ENCODE measurements at places on chromosomes 1 and 21.

GRCh38 chr21:27673581-27673980 lies 706.7 kb upstream of the ADAMTS5 start:
- DNase-seq: no peak

DNA sequence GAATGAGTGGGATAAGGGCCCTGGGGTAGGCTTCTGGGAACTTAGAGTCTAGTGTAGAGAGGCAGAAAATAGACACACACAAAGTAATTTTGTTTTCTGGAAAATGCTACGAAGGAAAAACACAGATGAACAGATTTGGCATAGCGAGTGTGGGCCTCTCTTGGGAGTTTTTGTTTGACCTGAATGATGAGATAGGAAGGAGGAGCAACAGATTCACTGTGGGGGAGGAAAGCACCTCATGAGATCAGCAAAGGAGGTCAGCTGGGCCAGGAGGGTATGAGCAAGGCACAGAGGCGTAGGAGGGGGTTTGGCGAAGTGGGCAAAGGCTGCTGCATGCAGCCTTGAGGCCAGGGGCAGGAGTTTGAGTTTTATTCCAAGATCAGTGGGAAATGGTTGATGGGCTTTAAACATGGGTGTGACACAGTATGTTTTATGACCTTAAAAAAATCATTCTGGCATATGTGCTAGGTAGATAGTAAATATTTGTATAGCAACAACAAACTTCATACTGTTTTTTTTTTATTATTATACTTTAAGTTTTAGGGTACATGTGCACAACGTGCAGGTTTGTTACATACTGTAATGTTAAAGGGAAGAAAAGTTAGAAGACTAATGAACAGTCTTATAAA lies 57.9 kb downstream of the FGGY start:
- no peak for DNase-seq

GRCh38 chr21:36337099-36337509 lies 17.1 kb downstream of the MORC3 start:
- no peak for DNase-seq

DNA sequence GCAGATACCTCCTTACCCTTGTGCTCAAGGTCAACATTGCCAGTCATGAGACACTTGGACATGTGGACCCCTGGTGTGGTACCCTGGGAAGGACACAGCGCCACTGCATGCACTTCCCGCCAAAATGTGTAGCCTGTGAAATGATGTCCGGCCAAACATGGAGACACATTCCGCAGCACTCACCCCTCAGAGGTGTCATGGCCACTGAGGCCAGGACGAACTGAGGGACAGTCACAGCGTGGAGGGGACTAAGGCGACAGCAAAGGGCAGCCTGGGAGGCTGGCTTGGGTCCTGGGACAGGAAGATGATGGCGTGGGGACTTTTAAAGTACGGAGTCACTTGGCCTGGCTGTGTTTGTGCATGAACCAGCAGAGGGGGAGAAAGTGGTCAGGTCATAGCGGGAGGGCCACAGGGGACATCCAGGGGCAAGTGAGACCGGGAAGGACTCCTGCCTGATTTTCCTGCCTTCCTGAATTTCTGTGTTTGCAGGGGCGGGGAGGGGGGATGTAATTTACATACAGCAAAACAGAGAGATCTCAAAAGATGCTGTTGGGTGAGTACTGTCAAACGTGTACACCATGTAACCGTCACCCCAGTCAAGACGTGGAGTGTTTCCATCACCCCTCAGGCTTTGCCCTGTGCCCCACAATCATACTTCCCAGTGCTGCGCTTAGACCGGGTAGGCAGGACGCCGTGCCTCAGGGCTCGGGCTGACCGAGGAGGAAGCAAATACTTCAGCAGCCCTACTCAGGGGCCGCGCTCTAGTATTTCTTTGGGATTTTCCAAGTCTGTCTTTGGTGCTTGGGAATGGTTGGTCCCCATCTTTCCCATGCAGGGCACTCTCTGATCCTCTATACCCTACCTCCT lies 45.2 kb downstream of the WDR4 start:
- no peak for DNase-seq

GRCh38 chr21:32603131-32603530 lies 9.0 kb downstream of the CFAP298 start:
- no peak for DNase-seq

- no peak for DNase-seq
These were observed 43.2 kb upstream of the BACE2 start for GRCh38 chr21:41124641-41125201.

DNA sequence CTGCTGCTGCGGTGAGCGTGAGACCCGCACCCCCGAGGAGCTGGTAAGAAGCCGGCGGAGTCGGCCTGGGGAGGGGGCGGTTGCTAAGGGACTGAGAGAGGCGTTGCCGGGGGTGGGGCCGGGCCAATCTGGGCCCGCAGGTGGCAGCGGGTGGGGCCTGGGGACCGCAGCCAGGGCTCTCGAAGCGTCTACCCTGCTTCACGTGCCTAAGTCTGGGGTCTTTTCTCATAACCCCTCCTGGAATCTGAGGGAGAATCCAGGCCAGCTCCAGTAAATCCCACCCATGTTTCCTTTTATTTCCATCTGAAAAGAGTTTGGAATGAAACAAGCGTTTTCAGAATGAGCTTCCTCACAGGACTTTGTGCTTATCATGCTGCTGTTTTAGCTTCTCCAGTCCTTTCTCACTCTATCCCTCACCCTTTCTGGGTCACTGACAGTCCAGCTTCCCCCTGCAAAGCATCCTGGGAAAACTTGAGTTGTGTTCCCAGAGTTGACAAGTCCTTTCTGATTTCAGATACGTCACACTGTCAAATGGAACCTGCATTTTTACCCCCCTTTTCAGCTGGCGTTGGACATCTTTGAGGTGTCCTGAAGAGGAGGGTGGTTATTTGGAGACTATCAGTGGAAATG lies 431 bp downstream of the CLCN6 start:
- no peak for DNase-seq

- no peak for DNase-seq
These were observed 49.8 kb upstream of the IFNLR1 start for GRCh38 chr1:24236789-24237371.

DNA sequence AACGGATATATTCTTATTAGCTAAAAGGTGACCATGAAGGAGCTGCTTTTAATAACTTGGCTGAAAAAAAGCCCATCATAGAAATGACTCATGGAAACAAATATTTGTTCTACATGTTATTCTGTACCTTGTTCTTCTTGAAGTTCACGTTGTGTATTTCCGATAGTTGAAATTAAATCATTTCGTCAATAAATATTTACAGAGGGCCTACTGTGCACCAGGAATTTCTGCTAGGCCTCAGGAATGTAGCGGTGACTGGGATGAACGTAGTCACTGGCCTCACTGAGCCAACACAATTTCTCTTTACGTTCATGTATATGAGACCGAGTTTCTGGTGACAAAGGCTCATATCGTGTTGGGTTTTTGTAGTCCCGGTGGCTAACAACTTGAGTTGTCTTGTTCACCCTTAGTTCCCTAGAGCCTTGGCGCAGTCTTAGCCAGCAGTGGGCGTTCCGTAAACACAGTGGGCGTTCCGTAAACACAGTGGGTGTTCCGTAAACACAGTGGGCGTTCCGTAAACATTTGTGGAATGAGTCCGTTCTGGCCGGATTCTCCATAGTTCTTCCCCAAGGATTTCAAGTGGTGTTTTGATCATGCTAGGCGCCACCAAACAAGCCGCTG lies 53.2 kb upstream of the VAMP3 start:
- no peak for DNase-seq

- no peak for DNase-seq
These were observed at the start of gene B3GALT2 for GRCh38 chr1:193185901-193186731. B3GALT2 (minus strand) TSS chr1:193186613; CDS start chr1:193181562, 5,051 bp downstream.

DNA sequence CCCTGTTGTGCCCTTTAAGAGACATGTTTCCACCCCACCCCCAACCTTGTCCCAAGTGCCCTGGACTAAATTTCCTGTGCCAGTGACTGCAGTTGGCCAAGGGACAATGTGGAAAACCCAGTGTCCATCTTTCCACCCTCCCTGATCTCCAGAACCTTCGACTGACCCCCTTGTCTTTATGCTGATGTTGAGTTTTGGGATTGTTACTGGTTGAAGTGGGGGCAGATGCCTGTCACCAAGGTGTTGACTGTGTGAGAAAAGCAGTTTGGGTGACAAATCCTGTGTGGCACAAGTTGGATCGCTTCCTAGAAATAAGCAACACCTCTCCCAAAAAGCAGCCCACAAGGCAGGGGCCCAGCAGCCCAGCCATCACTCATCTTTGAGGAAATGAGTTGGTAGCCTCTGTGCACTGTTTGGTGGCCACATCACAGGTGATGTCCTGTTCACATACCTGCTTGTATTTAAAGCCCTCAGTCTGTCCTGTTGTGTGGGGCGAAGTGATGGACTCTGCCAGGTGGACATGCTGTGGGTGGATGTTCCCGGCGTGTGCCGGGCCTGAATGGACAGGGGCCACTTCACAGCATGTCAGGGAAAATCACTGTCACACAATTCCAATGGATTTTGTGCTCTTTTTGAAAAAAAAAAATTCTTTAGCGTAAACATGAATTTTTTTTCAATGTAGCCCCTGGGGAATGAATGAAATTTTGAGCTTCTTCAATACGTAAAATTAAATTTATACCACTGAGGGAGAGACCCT lies 6.6 kb upstream of the MIIP start:
- no peak for DNase-seq

GRCh38 chr1:215830226-215830810 lies 263.2 kb downstream of the KCTD3 start:
- DNase-seq: no peak

DNA sequence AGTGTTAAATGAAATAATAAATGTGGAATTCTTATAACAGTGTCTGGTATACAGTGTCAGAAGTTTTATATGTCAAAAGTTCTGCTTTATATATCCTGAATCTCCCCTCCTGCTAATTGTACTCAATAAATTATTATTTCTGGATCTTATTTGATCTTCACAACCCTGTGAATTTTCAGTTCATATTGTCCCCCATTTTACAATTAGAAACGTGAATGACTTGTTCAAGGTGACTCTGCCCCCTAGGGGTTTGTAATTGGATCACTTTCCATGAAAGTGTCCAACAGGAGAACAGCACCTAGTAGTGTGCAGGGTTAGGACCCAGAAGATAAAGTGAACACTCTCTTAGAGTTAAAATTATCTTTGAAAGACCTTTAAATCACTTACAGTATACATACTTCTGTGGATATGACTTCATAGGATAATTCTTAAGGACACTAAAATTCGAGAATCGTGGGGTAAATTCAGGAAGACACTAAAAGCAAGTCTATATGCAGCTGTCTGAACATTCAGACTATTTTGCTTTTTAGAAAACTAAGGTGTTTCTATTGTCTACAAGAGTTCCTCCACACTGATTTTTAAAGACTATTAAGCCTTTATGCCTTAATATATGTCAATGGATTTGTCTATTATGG lies 4.5 kb upstream of the DDR2 start:
- DNase-seq: no peak

- DNase-seq: no peak
These were observed 32.0 kb upstream of the MYOCOS start for GRCh38 chr1:171590022-171590421.

GRCh38 chr1:23291706-23292105 lies 52.4 kb downstream of the HNRNPR start:
- DNase-seq: no peak

All from RCC 7860 (cell line).